ENCODE measurements at places on chromosomes 6 and 20.

GRCh38 chr20:1337441-1337840 is 8.5 kb upstream of the SDCBP2 start:
- DNase-seq: no peak

- no peak for DNase-seq
Observed at GRCh38 chr20:8532169-8532568, 400.1 kb downstream of the PLCB1 start.

GRCh38 chr6:143196525-143197225 is 136.0 kb downstream of the AIG1 start:
- no peak for DNase-seq

DNA sequence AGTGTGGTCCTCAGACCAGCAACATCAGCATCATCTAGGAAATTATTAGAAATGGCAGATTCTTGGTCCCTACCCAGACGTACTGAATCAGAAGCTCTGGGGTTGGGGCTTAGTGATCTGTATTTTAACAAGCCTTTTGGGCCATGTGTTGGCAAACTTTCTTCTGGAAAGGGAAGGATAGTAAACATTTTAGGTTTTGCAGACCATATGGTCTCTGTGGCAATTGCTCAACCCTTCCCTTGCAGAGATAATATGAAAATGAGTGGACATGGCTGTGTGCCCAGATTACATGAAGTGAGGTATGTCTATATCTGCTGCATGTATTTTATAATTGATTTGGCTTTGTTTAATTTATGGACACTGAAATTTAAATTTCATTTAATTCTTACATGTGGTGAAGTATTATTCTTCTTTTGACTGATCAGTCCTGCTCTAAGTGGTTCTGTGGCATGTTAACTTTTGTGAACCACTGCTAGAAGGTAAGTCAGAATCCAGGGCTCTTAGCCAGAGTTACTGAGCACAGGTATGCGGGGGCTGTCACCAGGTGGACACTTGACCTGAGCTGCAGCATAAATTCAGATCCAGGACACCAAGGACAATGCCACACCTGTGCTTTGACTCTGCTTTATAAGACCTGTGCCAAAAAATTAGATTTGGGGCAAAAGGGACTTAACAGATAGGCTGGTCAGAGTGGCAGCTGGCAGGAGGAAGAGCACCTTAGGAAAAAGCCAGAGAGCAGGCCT is 43.2 kb downstream of the LY86 start:
- DNase-seq: no peak

DNA sequence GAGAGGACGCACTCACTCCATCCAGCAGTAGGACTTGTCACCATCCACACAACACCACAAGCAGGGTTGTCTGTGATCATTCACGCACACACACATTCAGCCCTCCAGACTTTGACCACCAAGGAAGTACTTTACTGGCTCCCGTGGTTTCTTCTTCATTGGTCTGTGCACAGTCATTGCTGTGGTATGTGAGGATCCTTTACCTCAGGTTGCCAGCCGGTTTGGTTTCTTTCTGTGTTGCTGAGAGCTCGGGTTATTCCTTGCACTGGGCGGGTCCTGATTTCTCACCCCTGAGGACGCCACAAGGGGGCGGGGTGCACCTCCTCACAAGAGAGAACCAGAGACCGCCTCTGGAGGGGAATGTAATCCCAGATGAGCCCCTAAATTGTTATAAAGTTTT is 11.2 kb downstream of the SLC35A1 start:
- no peak for DNase-seq

GRCh38 chr6:152552616-152553209 is 84.4 kb downstream of the SYNE1 start:
- peak; percentile 44 for DNase-seq
